ENCODE measurements at places on chromosomes 2 and 18.

DNA sequence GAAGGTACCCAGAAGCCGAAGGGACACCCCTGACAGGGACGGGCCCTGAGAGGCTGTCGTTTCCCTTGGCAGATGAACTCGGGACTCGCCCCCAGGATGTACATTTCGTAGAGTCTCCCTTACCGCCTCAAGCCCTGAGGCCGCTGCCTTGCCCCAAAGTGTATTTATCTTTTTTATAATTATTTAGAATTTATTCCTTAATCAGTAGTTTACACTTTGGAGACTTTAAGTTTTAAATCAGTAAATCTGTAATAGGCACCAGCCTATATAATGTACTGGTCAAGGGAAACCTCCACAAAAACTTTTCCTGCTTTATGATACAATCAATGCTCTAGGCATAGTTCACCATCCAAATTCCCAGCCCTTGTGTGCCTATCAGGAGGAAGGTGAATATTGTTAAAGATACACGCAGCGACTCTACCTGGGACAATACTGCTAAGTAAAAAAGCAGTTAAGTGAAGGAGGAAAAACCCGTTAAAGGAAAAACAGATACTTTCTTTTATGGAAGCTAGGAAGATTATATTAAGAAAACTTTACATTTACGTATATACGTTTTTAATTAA, 848 bp downstream of the VRK2 start:
- no peak for DNase-seq

DNA sequence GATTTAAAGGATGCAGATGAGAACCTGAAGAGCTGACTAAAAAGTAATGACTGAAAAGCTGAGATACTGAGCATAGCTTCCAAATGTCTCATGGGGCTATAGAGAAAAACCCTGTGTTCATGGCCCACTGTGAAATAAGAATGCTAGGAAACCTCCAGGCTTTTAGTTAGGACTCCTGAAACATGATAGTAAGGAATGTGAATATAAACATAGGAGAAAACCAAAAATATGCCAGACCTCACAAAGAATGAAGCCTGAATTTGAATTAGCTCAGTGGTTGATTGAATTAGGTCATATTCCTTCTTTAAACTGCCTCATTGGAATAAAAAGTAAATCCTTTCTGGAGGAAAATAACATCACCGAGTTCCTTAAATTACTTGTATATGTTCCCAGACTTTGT, 194.5 kb upstream of the NXPH2 start:
- DNase-seq = no peak

DNA sequence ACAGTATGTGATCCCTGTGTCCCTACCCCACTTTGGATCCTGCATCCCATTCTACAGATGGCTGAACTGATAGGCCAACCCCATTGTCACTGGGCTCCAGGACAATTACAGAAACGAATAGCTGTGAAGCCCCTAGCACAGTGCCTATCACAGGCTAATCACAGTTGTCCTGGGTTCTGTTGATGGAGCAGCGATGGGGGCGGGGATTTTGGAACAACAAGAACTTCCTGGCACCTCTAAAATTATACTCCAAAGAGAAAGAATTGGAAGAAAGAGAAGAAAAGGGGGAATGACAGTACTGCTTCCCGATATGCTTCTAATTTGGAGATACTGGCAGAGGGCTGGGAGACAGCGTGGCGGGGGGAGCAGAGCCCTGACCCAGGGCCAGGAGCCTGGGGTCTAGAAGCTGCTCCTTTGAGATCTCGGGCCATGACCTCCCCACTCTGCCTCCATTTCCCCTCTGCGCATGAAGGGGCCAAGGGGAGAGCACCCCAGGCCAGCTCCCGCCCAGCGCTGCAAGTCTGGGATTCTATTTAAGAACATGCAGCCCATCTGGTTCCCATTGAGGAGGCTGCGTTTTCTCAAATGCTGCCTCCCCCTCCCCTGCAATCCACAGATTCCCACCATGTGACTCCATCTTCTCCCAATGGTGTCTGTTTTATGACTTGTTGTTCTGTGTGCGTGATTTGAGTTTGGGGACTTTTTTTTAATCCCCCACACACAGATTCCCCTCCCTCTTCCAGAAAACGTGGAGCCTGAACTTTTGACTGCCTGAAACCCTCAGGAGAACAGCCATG, 202.7 kb downstream of the CYP26B1 start:
- no peak for DNase-seq

DNA sequence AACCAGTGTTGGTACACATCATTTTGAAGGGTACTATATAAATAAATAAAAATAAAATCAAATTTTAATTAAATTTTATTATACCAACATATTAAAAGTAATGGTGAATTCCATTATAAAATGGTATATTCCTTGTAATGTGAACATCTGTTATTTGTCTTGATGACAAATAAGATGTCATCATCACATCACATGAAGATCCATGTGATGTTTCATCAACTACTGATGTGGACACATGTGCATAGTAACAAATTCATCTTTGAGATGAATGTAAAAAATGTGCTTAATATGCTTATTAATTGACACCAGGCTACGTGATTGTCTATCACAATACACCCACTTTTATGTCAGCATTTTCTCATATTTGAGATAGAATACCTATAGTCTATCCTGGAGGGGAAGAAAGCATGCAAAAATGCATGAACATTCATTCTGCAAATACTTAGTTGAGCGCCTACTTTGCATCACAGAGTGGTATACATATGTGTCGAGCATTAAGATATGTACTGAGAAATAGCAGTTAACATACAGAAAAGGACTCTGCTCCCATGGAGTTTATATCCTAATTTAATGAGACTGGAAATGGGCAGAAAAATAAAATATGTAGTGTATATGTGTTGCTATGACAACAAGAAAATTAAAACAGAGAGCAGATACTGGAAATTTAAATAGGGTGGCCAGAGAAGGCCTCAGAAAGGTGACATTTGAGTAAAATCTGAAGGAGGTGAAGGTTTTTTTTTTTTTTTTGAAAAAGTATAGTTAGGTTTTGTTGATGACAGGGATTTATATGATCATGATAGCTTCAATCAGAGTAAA, 281.1 kb downstream of the ARHGAP15 start:
- DNase-seq = no peak

DNA sequence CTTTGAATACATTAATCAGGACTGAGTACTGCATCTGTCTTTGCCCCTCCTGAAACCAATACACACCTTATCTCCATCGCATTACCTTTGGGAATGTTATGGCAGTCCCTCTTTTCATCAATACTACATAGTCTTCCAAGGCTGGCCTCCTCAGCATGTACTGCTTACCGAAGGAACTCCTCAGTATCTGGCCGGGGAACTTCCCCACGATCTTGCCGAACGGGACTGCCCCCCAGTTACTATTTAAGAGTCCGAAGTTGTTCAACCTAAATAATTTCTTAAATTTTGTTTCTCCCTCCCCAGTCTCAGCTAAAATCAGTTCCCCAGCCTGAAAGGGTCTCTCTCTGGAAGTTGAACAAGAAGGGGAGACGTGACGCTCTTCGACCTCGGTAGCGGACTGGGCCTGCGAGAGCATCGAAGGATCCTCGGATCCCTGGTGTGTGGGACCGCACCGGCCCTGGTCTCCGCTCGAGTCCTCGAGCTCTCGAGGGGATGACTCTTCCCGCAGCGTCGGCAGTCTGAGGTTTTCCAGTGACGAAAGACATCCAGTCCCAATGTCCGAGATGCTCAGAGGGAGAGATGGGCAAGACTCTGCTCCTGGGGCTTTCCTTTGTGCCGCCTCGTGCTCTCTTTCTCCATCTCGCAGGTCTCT, 489 bp downstream of the TRMT61B start:
- DNase-seq = no peak

DNA sequence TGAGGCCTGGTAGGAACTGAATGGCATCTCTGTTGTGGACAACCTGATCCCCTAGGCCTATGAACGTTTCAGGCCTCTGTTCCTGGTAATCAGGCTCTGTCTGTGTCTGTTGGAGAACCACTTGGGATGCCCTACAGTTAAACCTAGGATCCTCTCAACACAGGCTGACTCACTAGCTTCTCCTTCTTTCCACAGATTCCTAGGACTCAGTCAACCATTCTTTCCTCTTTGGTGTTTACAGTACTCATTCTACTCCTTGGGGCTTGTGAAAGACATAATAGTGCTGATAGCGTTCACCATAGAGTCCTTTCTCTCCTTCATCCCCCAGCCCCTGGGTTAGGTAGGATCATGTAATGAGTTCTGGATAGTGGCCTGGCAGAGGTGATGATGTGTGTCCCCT, 544.3 kb downstream of the METTL4 start:
- no peak for DNase-seq

DNA sequence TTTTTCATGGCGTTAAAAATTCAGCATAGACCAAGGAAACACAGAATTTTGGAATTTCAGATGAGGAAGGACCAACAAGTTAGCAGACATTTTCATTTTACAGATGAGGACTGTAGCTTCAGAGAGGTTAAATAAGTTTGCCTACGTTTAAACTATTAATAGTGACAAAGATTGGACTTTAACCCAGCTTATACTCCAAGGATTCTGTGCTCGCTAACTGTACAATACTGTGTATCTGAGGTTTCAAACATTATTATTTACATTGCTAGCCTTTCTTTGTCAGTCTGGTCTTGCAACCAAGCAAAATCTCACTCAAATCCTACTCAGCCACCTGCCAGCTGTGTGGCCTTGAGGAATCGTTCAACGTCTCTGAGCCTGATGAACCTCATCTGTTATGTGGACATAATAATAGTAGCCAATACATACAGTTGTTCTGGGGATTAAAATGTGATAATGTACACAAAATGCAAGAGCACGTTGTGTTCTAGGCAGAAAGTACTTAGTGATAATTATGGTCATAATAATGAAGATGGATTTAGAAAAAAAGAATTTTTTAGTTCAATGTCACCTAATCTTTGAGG, 462.4 kb upstream of the TRIB2 start:
- DNase-seq = no peak

- peak; percentile 26 for DNase-seq
These were observed 20.4 kb upstream of the FEZ2 start for GRCh38 chr2:36618381-36618780.

- no peak for DNase-seq
These were observed 35.2 kb downstream of the SP140L start for GRCh38 chr2:230362030-230362691.

GRCh38 chr18:36130039-36130831, 536 bp downstream of the ELP2 start:
- DNase-seq = no peak

DNA sequence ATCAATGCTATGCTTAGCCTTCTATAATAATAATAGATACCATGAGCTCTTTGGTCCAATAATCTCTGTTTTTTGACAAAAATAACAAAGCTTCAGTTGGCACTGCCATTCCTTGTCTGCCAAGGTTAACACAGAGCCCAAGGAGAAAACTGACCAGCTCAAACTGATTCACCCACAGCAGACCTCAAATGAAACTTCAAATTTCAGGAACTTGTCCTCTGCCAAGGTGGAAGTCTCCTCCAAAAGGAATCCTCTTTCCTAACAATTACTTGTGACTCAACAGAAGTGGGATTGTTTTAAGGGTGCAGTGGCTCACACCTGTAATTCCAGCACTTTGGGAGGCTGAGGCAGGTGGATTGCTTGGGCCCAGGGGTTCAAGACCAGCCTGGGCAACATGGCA, 12.1 kb downstream of the AAK1 start:
- no peak for DNase-seq

All from stimulated activated naive CD8-positive, alpha-beta T cell treated with anti-CD3 and anti-CD28 coated beads, Interleukin-15, Interleukin-2, amounts not matched to agents 100 U/mL and 50 U/mL, for 24 hours (primary cell).